ENCODE measurements at places on chromosomes 5 and 9.

GRCh38 chr9:86452201-86452828, 98.1 kb upstream of the TUT7 start:
- no peaks in the 10 kb centered on the region for H3K36me3 ChIP-seq
- H3K4me3 ChIP-seq = no peak overlapping the region
- DNase-seq = no peak
- no peaks in the 10 kb centered on the region for H3K27me3 ChIP-seq
- no peak overlapping the region for H3K27ac ChIP-seq

- H3K4me3 ChIP-seq = no peak overlapping the region
- no peaks in the 10 kb centered on the region for H3K36me3 ChIP-seq
- H3K4me1 ChIP-seq = peaks cover 10% of the 10 kb centered on the region
- no peak for DNase-seq
- H3K27me3 ChIP-seq = no peaks in the 10 kb centered on the region
These were observed 433.9 kb upstream of the ZNF608 start for GRCh38 chr5:125180231-125180829.

- H3K27me3 ChIP-seq = no peaks in the 10 kb centered on the region
- 0 out of 2 replicates have a peak, but pooled peaks cover 6% of the 10 kb centered on the region for H3K4me1 ChIP-seq
- no peaks in the 10 kb centered on the region for H3K36me3 ChIP-seq
- peak; percentile 21 for DNase-seq
- H3K4me3 ChIP-seq = no peak overlapping the region
These were observed 5.0 kb upstream of the TMEM268 start for GRCh38 chr9:114606068-114606467.

DNA sequence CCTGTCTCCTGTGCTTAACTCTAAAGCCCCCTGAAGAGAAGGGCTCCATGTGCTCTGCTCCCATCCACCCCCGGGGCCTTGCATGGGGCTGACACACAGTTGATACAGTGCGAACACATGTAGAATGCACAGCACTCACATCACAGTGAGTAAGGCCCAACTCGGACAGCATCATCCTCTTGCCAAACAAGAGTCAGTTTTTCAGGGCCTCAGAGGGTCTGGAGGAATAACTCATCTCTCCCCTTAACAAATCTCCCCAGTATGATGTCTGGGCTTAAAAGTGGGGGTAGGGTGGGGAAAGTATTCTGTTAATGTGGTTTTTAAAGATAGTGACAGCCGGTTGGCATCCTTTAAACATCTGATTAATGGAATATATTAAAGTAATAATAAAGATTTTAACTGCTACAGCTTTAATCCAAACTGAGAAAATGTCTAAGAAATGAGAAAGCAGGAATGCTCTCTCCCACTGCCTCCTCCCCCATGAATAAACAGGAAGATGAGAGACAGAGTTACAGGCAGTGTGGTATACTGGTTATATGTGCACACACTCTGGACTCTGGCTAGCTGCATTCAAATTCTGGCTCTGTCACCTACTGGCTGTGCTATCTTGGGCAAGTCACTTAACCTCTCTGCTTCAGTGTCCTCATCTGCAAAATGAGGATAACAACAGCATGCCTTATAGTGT, 22.5 kb downstream of the APBA1 start:
- no peaks in the 10 kb centered on the region for H3K36me3 ChIP-seq
- H3K27me3 ChIP-seq = no peaks in the 10 kb centered on the region

GRCh38 chr9:82808478-82808877, 254.5 kb downstream of the RASEF start:
- H3K4me1 ChIP-seq = no peaks in the 10 kb centered on the region
- H3K4me3 ChIP-seq = no peak overlapping the region
- no peak overlapping the region for H3K27ac ChIP-seq
- H3K27me3 ChIP-seq = no peaks in the 10 kb centered on the region
- DNase-seq = no peak

Measured in Caco-2 (cell line).